Fibroblast of villous mesenchyme (primary cell): ENCODE measurements at places on chromosomes 3 and 15. TPM values are rescaled to one million over a fixed set of nuclear protein-coding genes. Genes with fewer than 3 reads are reported as not detected.

- no peak for DNase-seq
These were observed 25.1 kb upstream of the UTS2B start for GRCh38 chr3:191355406-191355805.

DNA sequence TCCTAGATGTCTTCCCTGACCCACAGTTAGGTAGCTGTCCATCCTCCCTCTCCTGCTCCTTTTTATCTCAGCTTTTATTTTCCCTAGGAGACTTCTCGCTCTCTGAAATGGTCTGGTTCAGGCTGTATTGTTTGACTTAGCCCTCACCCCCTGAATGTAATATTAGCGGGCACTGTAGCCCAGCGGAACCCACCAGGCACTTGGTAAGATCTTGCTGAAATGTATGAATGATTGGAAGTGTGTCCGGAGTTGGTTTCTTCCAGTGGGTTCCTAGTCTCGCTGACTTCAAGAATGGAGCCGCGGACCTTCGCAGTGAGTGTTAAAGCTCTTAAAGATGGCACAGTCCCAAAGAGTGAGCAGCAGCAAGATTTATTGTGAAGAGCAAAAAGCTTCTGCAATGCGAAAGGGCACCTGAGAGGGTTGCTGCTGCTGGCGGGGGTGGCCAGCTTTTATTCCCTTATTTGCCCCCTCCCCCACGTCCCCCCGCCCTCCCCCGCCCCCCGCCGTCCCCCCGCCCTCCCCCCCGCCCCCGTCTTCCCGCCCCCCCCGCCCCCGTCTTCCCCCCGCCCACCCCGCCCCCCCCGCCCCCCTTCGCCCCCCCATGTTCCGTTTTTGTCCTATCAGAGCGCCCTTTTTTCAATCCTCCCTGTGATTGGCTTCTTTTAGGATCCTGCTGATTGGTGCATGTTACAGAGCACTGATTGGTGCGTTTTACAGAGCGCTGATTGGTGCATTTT, 694 bp upstream of the EEFSEC start:
- no peak for DNase-seq

- peak; percentile 13 for DNase-seq
These were observed 24.1 kb downstream of the ASB14 start for GRCh38 chr3:57268416-57268815.

DNA sequence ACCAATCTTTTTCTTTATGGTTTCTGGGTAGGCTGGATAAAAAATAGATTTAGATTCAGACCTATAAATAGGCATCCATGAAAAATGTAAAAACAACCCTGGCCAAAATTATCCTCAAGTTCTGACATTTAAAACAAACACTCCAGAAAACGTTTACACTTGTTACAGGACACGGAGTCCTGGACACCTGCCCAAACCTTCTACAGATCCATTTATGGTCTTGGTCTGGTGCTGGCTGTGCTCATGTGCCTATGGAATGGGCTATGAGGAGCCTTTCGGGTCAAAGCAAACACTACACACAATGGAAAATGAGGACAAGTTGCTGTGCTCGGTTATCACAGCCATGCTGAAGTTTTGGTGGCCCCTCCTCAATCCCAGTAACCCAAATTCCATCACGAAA, 108.1 kb downstream of the PDZRN3 start:
- DNase-seq, result no peak

CLDND1 gene
- total RNA-seq, result 54.4 and 98.0 TPM in 2 replicates

- DNase-seq, result peak; percentile 91
These were observed 41.8 kb downstream of the ITGB5 start for GRCh38 chr3:124845406-124845805.

GRCh38 chr15:81760686-81761085, 285.1 kb downstream of the MEX3B start:
- no peak for DNase-seq

DNA sequence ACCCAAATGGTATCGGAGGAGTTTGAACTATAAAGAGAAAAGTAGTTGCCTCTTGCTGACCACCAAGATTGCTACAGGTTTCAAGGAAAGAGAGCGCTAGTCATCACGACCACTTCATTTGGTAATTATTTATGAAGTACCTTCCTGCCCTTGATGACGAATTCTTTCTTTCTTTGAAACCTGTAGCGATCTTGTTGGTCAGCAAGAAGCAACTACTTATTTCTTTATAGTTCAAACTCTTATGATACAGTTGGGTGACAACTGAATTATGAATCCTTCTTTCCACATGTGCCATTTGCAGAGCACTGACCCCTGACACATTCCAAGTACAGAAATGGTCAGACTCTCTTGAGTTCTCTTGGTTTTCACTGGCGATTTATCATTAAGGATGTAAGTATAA, 46.8 kb downstream of the THRB start:
- DNase-seq, result no peak

GRCh38 chr3:166510382-166510781, 673.2 kb upstream of the BCHE start:
- no peak for DNase-seq

GRCh38 chr3:73733746-73734145, 109.0 kb upstream of the PDZRN3 start:
- no peak for DNase-seq

DNA sequence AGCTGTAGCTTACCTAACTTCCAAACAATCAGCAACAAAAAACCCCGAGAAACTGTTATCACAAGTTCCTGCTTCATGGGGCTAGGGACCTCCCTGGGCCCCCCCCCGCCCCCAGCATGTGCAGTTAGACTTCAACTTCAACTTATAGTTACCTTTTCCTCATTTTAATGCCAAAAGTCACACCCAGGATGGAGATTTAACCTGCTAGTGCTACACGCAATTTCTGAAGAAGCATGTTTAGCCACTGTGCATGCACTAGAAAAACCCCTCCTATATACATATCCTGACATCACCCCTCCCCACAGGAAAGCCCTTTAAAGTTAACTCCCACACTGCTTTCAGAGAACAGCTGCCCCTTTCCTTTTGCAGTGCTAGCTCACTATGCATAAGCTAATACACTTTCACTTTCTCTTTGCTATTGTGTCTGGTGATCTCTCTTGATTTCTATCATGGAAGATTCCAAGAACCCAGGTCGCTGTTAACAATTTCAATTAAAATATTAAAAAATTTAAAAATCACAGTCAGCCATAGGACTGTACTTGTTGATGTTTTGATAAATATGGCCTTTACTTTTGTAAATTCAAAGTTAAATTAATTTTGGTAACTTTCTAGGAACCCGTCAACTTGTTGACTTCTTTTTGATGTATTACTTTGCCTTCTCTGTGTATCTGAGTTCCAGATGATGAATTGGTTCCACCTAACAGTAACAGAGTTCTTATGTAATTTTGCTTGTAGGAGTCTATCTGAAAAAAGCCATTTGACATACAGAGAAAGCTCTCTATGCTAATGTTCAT, 75.2 kb upstream of the ACAD9 start:
- peak; percentile 84 for DNase-seq

DNA sequence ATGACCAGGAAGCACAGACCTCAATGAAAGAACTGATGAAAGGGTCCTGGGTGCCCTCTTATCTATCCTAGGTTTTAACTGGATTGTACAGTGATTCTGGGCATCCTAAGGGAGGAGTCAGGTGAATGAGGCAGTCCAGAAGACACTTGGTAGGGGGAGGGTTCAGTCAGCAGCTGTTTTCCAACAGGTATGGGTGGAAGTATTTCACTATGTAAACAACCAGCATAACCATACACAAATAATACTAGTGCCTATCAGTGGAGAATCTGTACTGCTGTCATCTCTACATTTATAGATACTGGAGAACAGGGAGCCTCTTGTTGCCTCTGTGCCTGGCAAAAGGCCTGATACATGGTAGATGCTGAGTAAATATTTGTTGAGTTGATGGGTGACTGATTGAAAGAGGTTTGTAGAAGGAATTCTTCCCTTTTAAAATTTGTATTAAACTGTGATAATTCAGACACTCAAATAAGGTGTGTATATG, 328.5 kb downstream of the RBMS3 start:
- no peak for DNase-seq

DNA sequence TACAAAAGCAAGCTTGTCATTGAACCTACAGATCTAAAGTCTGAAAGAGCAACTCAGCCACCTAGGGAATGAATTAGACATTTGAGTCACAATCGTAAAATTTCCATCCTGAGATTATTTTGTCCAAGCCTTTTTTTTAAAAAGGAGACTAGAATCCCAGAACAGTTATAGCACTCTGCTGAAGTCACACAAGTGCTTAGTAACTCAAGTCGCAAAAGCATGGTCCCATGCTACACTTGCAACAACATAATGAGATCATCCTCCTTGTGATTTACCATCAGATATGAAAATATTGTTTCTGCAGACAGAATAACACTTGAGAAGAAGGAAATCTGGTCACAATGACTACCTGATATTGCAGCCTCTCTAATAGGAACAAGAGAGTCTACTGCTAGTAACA, 106.7 kb downstream of the ZIC4 start:
- no peak for DNase-seq

- no peak for DNase-seq
These were observed 59.4 kb downstream of the SOX2 start for GRCh38 chr3:181771120-181771519.
